Left lung (tissue), 14 donors: ENCODE measurements at places on chromosomes 7 and 10. TPM values are rescaled to one million over a fixed set of nuclear protein-coding genes. Genes with fewer than 3 reads are reported as not detected.

Gene DMBT1
- 1.3 TPM for polyA plus RNA-seq

Gene DPYSL4
- polyA plus RNA-seq = 10.9 TPM

Gene VPS50
- polyA plus RNA-seq = 26.0 TPM

Gene CALML3
- 0.85 TPM for polyA plus RNA-seq

Gene LIPN
- polyA plus RNA-seq = not detected

Gene FBXL13
- polyA plus RNA-seq = 4.8 TPM

Gene EBF3
- polyA plus RNA-seq = 1.2 TPM

Gene STEAP1B
- 2.3 TPM for polyA plus RNA-seq

Gene RBM28
- 59.2 TPM for polyA plus RNA-seq

Gene TCF7L2
- 54.1 TPM for polyA plus RNA-seq

Gene GIMAP7
- 44.5 TPM for polyA plus RNA-seq

Gene SPOCK2
- polyA plus RNA-seq = 4.5 TPM

Gene TEX47
- not detected for polyA plus RNA-seq

Gene ARHGEF35
- polyA plus RNA-seq = 13.7 TPM

Gene CTBP2
- 88.1 TPM for polyA plus RNA-seq

Gene ADAM22
- polyA plus RNA-seq = 20.7 TPM

Gene IFIT2
- polyA plus RNA-seq = 9.4 TPM

Gene FAM13C
- polyA plus RNA-seq = 25.8 TPM

Gene PAPOLB
- 0.13 TPM for polyA plus RNA-seq

Gene GDF2
- polyA plus RNA-seq = 0.24 TPM

Gene LRRN3
- 75.1 TPM for polyA plus RNA-seq

Gene ABCA13
- polyA plus RNA-seq = 1.9 TPM

Gene SPDYE2
- polyA plus RNA-seq = 11.2 TPM

Gene PDE1C
- 4.0 TPM for polyA plus RNA-seq

Gene PCDH15
- polyA plus RNA-seq = 1.9 TPM

Gene CPEB3
- polyA plus RNA-seq = 3.6 TPM

Gene CDC14C
- polyA plus RNA-seq = not detected

Gene OIT3
- 1.4 TPM for polyA plus RNA-seq

Gene ANKRD61
- polyA plus RNA-seq = 2.5 TPM

Gene ADAP1
- polyA plus RNA-seq = 6.7 TPM

Gene BEND7
- 21.3 TPM for polyA plus RNA-seq
